Hematopoietic multipotent progenitor cell treated with erythropoietin and hydrocortisone succinate and interleukin-3 and kit ligand, for 15 days (in vitro differentiated cells): ENCODE measurements at places on chromosomes 13 and 19.

DNA sequence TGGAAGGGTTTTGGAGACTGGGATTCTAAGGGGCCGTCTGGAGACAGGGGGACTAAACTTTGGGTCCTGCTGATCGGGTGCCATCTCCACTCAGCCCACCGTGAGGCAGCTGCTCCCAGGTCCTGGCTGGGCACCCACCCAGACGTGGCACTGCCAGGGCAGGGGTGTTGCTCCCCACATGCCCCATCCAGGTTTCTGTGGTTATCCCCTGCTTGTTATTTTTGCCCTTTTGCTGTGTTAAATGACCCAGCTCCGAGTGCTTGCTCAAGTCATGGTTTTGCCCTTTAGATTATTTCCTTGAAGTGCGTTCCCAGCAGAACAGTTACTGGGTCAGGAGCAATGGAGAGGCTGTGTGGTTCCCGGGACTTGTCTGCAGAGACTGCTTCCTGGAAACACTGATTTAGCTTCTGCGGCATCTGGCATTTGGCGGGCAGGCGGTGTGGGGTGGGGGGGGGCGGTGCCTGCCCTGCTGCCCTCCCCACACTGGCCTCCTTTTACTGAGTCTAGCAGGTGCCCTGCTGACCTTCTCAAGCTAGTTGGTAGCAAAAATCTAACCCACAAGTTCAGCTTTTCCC, 1.9 kb downstream of the RAB11B start:
- no peak for DNase-seq

GRCh38 chr13:96850538-96851145, 143.6 kb downstream of the OXGR1 start:
- no peak for DNase-seq

DNA sequence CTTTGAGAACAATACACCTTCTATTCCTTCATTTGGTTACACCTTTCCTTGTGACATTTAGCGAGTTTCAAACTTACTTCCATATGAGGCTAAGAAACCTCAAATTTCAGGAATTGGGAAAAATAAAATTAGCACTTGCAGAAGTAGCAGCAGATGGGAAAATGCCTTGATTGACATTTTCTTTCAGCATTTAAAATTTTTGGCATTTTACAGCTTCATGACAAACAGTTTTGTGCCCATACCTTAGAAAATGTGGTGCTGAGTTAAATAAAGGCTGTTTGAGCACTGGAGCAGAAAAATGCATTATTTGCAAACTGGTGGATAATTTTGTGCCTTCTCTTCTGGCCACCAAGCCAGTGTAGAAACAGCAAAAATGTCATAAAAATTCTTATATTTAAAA, 95.4 kb downstream of the PCDH17 start:
- DNase-seq = no peak

DNA sequence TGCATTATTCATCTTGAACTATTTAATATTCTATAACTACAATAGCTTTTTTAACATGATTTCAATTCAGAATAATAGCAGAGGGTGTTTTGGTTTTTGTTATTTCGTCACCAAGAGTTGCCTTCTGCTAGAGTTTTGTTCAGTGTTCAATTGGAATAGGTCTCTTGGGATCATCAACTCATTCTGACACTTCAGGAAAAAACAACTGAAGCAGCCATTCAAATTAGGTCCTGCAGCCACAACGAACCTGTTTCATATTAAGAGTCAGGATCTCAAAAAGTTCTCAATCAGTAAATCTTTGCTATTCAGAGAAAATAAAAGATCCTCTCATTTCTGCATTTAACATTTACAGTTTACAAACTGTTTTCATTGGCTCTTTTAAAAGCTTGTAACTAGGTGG, 2.4 kb upstream of the CHAMP1 start:
- DNase-seq = no peak

DNA sequence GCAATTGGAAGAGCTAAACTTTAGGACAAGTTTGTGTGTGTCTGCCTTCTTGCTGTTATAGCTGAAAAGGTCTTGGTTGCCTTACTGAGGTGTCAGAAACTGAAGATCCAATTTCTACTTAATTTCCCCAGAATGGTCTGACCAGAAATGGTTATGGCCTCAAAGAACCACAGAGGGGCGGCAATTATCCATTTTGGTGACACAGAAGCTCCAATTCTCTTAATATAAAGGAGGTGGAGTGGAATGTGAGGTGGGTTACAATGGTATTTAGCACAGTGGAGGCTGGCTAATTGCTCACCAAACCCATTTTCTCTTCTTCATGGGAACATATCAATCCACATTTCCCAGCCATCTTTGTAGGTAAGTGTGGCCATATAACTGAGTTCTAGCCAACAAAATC, 1157.2 kb downstream of the OLFM4 start:
- DNase-seq = no peak

- DNase-seq = no peak
Observed at GRCh38 chr13:40508127-40508526, 158.3 kb downstream of the FOXO1 start.

- no peak for DNase-seq
Observed at GRCh38 chr13:48615049-48615448, 38.7 kb upstream of the CYSLTR2 start.

DNA sequence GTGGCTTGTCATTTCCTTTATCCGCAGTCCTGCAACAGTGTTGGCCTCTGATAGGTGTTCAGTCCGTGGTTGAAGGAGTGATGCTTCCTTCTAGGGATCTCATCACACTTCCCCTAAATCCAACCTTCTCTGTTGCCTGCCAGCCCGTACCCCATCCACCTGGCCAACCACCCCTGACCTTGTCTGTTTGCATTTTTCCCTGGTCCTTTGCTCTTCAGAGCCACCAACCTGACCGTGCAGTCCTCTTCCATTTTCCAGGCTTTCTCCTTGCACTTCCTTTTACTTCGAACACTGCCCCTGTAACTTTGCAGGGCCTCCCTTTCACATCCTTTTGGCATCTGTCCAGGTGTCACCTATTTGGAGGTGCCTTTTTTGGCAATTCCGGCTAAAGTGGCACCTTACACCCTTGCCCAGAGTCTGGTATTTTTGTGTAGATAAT, 696 bp downstream of the ZNF460 start:
- DNase-seq = peak; percentile 27

DNA sequence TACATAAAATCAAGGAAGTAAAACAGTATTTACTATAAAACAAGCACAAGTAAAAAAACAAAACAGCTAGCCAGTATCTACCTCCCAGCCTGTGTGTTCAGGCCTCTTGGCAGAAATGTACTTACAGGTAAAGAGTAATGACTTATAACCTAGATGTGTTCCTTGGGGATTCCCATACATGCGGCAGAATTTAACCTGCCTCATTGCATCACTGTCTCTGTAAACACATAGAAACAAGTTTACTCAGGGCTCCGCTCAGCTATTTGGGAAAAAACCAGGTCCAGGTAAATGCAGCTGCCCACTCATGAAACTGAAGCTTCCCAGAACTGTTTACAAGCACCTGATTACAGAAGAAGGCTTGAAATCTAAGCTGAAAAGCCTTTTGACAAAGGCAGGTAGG, 50.7 kb upstream of the SERP2 start:
- no peak for DNase-seq

DNA sequence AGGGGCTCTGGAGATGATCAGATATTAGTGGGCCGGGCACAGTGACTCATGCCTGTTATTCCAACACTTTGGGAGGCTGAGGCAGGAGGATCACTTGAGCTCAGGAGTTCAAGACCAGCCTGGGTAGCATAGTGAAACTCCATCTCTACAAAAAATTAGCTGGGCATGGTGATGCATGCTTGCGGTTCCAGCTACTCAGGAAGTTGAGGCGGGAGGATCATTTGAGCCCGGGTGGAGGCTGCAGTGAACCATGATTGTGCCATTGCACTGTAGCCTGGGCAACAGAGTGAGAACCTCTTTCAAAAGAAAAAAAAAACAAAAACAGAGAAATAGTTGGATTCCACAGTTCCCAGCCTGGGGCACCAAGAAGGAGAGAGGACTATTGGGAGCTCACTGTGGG, 17.9 kb upstream of the SHFL start:
- no peak for DNase-seq

GRCh38 chr13:98433654-98434053, 143.3 kb downstream of the STK24 start:
- no peak for DNase-seq

DNA sequence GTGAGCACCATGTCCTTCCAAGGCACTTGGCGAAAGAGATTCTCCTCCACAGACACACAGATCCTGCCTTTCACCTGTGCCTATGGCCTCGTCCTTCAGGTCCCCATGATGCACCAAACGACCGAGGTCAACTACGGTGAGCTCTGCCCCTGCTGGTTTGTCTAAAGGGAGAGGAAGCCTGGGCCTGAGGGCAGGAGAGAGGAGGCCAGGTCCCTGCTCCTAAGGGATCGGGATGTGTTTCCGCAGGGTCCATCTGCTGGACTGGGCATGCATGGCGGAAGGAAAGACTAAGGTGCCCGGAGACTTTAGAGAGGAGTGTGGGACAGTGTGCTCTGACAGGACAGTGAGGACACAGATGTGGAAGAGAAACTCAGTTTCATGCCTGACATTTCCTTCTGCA, 7.6 kb downstream of the SERPINE3 start:
- DNase-seq = no peak

GRCh38 chr19:602391-603301, 13.0 kb downstream of the HCN2 start:
- DNase-seq = no peak

- DNase-seq = no peak
Observed at GRCh38 chr13:61162106-61162505, 253.5 kb downstream of the PCDH20 start.

DNA sequence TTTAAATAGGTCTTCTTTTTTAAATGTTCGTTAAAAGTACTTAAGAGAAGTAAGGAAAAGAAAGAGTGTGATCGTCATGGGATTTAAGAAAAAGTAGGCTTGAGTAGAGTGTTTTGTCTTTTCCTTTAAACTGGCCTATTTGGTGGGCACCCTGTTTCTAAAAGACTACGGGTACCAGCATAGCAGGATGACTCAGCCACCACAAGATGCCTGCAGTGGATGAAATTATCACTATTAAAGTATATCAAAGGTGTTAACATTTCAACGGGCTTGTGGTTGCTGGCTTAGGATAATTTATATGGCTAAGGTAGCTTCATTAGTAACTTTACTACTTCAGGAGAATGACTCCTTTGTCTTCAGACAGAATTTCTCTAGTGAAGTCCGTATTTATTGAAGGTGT, 112.6 kb downstream of the STARD13 start:
- DNase-seq = no peak

GRCh38 chr19:10553943-10554381, 10.3 kb downstream of the ATG4D start:
- no peak for DNase-seq

- DNase-seq = no peak
Observed at GRCh38 chr13:76708138-76708688, 178.0 kb downstream of the KCTD12 start.

GRCh38 chr19:2494447-2495129, 18.7 kb downstream of the GADD45B start:
- DNase-seq = no peak

- peak; percentile 72 for DNase-seq
Observed at GRCh38 chr13:27643334-27644132, 21.8 kb downstream of the POLR1D start.

- no peak for DNase-seq
Observed at GRCh38 chr13:60155978-60156377, 7.8 kb downstream of the DIAPH3 start.

GRCh38 chr19:9836021-9836420, 903 bp downstream of the PIN1 start:
- DNase-seq = peak; percentile 51

GRCh38 chr13:95174517-95174916, 126.7 kb downstream of the ABCC4 start:
- DNase-seq = no peak

- DNase-seq = no peak
Observed at GRCh38 chr13:95920485-95920884, 132.7 kb downstream of the UGGT2 start.

DNA sequence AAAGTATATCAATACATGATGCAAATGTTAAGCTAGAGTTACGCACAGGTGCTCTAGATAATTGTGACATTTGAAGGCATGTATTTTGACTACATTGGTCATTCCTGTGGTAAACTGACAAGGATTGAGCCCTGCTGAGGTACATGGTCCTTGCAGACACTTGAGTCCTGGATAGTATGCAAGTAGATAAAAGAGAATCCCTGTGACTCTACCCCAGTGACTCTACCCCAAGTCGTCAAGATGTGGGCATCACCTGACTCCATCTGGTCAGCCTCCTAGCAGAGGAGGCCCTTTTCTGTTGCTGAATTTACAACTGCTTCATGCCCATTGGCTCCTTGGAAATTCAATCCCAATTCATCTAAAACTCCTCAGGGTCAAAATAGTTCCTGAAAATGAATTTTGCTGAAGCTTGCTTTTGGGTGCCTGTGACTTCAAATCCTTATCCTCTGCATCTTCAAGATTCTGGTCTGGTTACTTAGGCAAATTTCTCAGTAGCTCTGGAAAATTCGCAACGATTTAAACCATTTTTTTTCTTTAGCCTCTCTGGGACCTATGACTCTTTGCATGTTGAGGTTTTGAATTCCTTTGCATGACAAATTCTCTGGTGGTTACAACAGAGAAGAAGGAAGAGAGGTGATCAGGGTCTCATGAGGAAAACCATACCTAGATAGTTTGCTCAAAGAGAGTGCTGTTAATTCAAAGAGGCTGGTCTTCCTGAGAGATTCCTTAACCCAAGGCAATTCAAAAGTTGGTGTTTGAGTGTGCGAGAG, 422.1 kb downstream of the FGF9 start:
- no peak for DNase-seq

GRCh38 chr19:17091758-17092333, 16.3 kb downstream of the MYO9B start:
- no peak for DNase-seq

GRCh38 chr19:51607920-51608562, 22.2 kb downstream of the SIGLEC5 start:
- peak; percentile 74 for DNase-seq

- no peak for DNase-seq
Observed at GRCh38 chr13:92074658-92075057, 676.2 kb downstream of the GPC5 start.

GRCh38 chr13:75927183-75927669, 291.1 kb downstream of the LMO7 start:
- DNase-seq = no peak

- no peak for DNase-seq
Observed at GRCh38 chr19:50830266-50831025, 2.9 kb downstream of the KLK15 start.
